Stimulated activated CD8-positive, alpha-beta memory T cell treated with anti-CD3 and anti-CD28 coated beads, Interleukin-7, amount 100 ng/mL, for 1 hour (primary cell): ENCODE measurements at places on chromosomes 5 and 9.

DNA sequence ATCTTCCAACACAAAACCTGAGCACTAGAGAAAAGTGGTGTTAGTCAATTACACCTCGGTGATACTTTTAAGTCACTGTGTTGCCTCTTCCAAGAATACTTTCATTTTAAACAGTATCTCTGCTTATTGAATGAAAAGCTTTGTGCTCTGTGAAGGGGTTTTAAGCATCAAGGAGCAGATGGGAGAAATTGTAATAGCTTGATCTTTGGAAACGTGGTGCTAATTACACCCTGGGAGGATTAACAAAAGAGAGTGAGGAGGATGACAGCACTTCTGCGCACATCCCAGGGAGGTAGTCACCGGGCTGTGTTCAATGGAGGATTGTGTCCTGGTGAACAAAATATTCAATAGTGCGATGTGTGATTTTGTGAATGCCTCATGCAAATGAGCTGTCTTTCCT lies 477.4 kb upstream of the ADAMTS16 start:
- no peak for DNase-seq

DNA sequence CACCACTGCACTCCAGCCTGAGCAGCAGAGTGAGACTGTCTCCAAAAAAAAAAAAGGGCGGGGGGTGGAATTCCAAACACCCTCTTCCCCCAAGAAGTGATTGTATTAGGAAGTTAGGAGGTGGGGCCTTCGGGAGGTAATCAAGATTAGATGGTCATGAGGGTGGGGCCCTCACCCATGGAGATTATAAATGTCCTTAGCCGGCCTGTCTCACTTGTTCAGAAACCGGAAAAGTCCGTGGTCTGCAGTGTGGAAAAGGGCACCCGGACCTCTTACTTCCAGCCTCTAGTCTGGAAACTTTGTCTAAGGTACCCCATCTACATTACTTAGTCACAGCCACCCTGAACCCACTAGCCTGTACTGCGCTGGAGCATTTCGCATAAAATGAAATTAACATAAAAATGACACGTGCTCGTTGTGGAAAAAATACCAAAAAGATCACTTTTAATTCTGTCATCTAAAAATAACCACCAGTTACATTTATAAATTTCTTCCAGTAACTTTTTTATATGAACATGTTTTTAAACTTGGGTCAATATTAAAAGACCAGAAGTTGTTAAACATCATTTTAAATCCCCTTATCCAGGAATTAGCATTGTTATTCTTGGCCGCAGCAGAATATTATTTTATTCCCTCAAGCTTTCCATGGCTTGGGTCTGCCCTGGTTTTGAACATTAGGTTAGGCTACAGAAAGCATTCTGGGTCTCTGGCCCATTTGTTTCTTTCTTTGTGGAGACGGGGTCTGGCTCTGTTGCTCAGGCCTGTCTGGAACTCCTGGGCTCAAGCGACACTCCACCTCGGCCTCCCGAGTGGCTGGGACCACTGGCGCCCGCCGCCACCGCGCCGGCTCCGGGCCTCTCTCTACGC lies 1.2 kb upstream of the CKS2 start:
- no peak for DNase-seq

- no peak for DNase-seq
Measured at GRCh38 chr9:27303219-27303618, 6.3 kb upstream of the EQTN start.

- no peak for DNase-seq
Measured at GRCh38 chr9:119052339-119053030, 316.8 kb downstream of the BRINP1 start.

GRCh38 chr5:111975133-111975532 lies 218.1 kb upstream of the NREP start:
- DNase-seq, result no peak

DNA sequence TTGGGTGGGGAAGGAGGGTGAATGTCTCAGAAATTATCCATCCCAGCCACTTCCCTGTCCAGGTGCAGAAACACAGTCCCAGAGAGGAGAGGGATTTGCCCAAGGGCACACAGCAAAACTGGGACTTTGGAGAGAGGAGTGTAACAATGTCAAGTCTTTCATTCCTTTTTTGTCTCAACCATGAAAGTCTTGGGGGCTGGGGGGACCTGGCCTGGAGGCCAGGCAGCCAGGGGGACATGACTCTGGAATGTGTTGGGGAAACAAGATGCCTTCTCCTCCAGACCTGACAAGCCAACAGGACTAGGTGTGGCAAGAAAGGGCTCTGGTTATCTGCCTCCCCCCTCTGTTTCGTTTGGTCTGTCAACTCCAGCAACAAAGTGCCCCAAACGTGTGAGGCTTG lies 13.9 kb upstream of the HAND1 start:
- DNase-seq, result no peak

DNA sequence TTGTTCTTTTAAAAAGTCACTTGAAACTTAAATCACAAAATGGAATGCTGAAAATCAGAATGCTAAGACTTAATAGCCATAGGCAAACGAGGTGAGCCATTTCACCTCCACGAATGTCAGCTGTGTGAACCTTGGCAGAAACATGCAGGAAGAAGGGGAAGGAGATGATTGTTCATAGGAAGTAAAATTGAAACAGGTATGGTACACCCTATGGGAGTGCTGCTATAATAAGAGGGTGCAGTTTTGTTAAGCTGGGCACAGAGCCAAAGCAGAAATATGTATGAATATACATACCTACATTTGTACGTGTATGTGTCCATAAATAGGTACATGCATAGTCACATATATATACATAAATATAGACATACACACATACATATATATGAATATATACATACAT lies 51.0 kb upstream of the SPINK5 start:
- no peak for DNase-seq

DNA sequence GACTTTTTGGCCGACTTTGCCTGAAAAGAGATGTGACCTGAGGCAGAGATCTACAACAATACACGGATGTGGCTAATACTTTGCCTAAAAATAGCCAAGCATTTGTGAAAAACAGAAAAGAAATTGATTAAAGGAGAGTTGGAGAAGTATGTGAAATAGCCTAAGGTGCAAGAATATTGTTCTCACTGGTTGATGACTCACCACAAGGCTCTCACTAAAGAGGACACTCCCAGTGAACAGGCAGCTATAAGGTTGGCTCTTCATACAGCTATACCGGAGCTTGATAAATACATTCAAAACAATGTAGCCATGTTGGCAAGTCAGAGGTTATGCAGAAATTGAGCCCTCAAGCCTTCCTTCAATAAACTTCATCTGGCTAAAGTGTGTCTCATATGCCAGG lies 317.2 kb upstream of the GRAMD2B start:
- DNase-seq, result no peak

DNA sequence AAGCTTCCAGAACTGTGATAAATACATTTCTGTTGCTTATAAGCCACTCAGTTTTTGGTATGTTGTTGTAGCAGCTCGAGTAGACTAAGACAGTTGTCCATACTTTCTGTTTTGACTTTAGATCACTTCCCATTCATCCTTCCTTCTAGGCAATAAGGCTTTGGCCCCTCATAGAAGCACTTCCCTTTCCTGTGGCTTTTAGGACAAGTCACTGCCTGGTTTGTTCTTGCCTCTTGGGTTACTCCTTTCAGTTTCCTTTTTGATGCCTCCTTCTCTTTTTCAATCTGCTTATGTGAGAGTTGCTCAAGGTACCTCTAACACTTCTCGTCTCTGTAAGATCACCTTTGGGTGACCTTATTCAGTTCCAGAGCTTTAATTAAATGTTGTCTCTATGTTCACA lies 72.4 kb upstream of the NTRK2 start:
- no peak for DNase-seq

GRCh38 chr5:172502410-172502809 lies 48.1 kb upstream of the SH3PXD2B start:
- no peak for DNase-seq

- no peak for DNase-seq
Measured at GRCh38 chr5:90055831-90056328, 353.7 kb downstream of the CETN3 start.

GRCh38 chr9:109328978-109329637 lies 8.2 kb upstream of the EPB41L4B start:
- DNase-seq, result no peak

GRCh38 chr5:66230551-66230950 lies 86.5 kb downstream of the SREK1 start:
- no peak for DNase-seq
